ENCODE measurements at places on chromosomes 11 and 22.

- no peak for DNase-seq
Observed at GRCh38 chr22:46007003-46007847, 30.3 kb upstream of the WNT7B start.

DNA sequence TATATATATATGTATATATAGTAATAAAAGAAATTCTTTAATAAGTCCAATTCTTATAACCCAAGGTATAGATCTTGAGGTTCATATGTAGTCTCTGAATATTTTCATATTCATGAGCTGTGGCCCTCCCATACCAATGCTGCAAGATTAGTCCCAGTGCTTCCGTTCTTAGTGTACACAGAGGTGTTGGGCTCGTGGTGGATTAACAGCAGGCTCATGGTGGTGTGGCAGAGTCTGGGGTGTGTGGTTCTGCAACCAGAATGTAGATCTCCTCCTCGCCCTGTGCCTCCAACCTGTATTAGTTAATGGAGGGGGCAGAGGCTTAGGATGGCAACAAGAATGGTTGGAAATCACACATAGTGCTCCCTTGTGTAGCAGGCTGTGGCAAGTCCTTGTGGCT, 16.8 kb downstream of the PRDM10 start:
- no peak for DNase-seq

DNA sequence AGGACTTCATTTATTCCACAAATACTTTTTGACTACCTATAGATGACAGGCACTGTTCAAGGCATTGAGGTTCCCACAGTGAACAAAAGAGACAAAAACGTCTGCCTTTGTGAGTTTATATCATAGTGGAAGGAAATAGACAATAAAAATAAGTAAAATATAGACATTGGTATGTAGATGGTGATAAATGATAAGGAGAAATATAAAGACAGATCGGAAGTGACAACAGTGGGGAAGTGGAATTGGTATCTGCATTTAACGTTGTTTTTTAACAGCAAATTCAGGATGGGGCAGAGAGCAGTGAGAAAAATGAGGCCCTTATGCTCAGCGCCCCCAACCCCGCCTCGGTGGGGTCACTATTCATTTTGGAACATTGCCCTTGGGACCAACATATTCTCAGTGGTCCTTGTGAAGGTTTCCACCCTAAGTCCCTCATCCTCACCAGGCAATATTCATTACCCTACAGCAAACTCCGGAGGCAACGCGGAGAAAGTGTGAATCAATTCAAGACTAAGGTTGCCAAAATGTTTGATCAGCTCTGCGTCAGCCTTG, 627 bp upstream of the PEX26 start:
- no peak for DNase-seq

DNA sequence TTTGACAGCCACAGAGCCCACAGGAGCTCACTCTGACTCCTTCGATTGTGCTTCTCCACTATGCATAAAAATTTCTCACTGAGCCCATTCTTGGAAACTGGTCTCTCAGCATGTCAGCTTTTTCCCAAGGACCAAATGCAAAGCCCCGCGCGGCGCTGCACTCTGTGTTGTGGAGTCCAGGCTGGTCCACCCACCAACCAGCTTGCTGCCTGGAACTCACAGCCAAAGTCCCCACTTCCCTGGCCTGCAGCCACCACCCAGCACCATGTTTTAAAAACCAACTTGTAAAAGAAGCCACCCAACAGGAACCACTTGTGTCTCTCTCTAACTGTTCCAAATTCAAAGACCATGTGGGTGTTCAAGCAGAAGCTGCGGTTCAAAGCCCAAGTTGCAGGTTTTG, 124.4 kb downstream of the SPATA19 start:
- DNase-seq: no peak

- DNase-seq: no peak
Observed at GRCh38 chr11:117691218-117691514, 105.8 kb downstream of the DSCAML1 start.

- no peak for DNase-seq
Observed at GRCh38 chr11:33867996-33868646, 23.8 kb downstream of the LMO2 start.

- DNase-seq: no peak
Observed at GRCh38 chr11:73337846-73338245, 29.8 kb downstream of the ARHGEF17 start.

- DNase-seq: no peak
Observed at GRCh38 chr22:28299309-28299708, 380.3 kb upstream of the PITPNB start.

GRCh38 chr11:13674799-13675509, 6.5 kb downstream of the FAR1 start:
- DNase-seq: no peak

DNA sequence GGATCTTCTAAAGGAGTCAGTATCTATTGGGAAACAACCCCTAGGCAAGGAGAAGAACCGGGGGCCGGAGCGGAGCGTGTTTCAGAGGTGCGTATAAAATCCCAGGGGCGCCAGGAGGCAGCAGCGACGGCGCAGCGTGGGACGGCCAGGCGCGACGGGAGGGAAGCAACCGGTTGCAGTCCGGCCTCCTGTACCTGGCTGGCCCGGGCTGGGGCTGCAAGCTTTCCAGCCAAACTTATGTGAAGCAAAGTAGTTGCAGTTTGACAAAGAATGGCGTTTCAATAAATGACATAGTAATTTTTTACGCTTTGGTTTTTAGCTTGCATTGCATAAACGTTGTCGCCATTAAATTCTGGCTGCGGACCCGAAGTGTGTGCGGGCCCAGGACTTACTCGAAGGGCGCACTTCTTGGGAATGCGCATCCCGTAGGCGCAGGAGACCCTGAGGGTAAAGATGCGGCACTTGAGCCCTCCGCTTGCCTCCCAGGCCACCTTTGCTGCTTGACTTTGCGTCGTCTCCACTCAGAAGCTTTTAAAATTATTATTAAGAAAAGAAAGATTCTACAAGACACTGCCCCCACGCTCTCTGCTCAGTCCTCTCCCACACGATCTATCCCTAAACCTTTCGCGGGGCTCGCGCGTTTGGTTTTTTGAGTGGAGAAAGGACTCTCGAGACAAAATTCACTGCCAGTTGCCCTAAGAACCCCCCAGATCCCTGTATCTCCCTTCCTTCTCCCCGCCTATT, 1.6 kb upstream of the WT1 start:
- no peak for DNase-seq

- DNase-seq: no peak
Observed at GRCh38 chr22:21013657-21014201, 1.2 kb upstream of the P2RX6 start.
